ENCODE measurements at places on chromosomes 12 and 14.
A peak's percentile ranks its signal among the peaks of the same experiment; 100 is the strongest.

- no peak for DNase-seq
These were observed 10.4 kb downstream of the OSBPL8 start for GRCh38 chr12:76549131-76549530.

GRCh38 chr14:87278415-87278814 lies 714.6 kb downstream of the GALC start:
- DNase-seq = no peak

DNA sequence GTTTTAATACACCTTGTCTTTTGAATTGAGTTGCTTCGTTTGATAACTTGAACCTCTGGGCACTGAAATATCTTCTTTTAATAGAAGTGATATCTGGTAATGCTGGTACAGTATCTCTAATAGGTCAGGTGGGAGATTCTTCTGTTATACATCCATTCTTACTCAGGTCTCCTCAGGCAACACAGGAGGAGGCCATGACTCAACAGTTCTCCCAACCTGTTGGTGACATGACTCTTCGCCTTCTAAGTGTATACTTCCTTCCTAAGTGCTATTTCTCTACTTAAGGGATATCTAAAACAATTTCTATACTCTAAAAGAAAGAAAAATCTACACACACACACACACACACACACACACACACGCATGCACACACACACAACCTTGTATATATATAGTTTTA lies 509.1 kb downstream of the PCNX1 start:
- DNase-seq = no peak

GRCh38 chr14:91243074-91243471 lies 1.4 kb downstream of the GPR68 start:
- no peak for DNase-seq

GRCh38 chr12:31214626-31215517 lies 111.1 kb downstream of the SINHCAF start:
- no peak for DNase-seq

GRCh38 chr12:115942346-115942745 lies 335.1 kb downstream of the MED13L start:
- DNase-seq = no peak

DNA sequence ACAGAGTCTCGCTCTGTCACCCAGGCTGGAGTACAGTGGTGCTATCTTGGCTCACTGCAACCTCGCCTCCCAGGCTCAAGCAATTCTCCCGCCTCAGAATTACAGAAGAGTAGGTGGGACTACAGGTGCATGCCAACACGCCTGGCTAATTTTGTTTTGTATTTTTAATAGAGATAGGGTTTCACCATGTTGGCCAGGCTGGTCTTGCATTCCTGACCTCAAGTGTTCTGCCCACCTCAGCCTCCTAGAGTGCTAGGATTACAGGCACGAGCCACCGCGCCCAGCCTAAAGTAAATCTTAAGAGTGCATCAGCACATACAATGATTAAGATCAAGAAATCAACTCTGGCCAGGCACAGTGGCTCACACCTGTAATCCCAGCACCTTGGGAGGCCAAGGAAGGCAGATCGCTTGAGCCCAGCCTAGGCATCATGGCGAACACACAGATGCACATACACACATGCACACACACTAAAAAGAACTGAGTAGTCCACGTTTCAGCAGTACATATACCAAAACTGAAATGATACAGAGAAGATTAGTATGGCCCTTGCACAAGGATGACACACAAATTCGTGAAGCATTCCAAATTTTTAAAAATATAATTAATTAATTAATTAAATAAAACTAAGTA lies 65.0 kb downstream of the HECTD1 start:
- no peak for DNase-seq

DNA sequence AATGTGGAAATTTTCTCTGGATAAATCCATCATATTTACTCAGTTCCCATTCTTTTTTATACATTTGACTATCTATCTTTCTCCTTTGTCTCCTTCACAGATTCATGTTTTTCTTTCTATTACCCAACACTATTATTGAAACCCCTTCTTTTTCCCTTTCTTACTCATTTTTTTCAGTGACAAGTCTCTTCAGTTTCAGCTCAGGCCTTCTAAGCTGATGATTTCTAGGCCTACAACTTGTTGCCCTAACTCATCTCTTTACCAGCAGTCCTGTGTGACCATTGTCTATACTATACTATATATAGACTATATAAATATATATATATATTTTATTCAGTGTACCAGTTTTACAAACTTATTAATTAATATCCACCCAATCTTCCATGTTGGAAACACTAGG lies 31.8 kb downstream of the SLC16A7 start:
- no peak for DNase-seq

DNA sequence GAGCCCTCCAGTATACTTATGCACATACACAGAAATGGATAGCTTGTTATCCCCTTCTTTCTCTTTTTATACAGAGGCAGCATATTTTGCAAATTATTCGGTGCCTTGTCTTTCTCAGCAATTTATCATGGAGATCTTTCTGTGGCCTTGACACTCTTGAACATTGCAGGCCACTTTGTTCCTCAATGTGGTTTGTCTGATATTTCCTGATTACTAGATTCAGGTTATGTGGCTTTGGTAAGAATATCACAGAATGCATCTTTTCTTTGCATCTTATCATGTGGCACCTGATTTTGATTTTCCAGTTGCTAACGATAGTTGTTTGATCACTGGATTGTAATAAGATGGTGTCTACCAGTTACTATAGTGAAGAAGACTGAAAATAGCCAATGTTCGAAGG lies 7.1 kb upstream of the SNRPF start:
- no peak for DNase-seq

DNA sequence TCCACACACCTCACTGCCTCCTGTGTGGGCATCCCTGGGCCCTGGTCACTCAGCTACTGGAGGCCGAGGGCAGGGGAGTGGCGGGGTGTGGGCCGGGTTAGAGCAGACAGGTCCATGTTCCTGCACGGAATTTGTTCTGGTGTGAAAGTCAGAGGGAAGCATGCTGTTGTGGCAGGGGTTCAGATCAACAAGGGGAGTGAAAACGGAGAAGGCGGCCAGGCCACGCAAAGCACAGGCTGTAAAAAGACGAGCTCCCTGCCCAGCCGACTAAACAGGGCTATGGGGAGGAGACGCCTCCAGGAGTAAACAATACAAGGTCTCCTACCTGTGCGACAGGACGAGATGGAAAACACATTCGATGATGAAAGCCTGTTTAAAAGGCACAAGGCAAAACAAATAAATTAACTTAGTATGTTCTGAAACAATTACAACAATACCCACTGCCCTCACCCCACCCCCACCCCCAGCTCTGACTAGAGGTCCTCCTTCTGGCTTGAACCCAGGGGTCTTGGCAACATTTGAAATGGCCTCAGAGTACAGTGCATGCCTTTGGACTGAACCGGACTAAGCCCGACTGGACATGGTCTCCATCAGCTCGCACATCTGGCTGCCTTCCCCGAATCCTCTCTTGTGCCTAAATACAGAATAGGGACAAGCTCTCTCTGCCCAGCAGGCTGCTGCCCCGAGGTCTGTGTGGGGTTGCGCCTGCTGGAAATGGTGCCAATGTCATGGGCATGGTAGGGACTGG lies 274.9 kb upstream of the DIO3 start:
- no peak for DNase-seq

GRCh38 chr14:36556811-36557433 lies 25.5 kb downstream of the NKX2-8 start:
- DNase-seq = peak; percentile 53

- DNase-seq = no peak
These were observed 53.6 kb downstream of the ARL6IP4 start for GRCh38 chr12:123034022-123034541.

- no peak for DNase-seq
These were observed 54.8 kb upstream of the DYRK2 start for GRCh38 chr12:67593461-67594330.

DNA sequence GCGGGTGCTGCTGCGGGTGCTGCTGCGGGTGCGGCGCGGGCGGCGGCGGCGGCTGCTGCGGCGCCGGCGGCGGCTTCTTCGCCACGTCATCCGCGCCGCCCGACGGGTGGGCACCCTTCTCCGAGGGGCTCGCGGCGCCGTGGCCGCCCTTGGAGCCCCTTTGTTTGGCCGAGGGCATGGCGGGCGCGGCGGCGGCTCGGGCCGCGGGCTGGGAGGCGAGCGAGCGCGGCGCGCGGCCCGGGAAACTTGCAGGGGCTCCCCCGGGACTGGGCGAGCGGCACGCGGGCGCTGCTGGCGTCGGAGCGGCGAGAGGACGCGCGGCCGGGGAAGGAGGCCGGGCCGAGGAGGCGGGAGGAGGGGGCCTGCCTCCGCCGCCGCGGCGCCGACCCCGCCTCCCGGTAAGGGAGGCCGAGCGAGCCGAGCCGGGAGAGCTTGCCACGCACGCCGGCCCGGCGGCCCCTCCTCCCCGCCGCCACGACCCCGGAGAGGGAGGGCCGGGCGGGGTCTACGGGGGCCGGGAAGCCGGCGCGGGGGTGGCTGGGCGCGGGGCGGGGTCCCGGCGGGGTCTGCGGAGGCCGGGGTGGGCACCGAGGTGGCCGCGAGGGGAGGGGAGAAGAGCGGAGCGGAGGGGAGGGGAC lies at the start of gene CKAP4:
Gene CKAP4 (minus strand): TSS at position 347 of the 638 bp plus-strand sequence. CDS start 169 bp downstream, at position 178.
- DNase-seq = peak; percentile 23

GRCh38 chr14:101065696-101066694 lies 162.5 kb upstream of the RTL1 start:
- DNase-seq = no peak

- no peak for DNase-seq
These were observed 223.4 kb downstream of the PCNX1 start for GRCh38 chr14:71130491-71131179.

- no peak for DNase-seq
These were observed 271.5 kb upstream of the FKBP4 start for GRCh38 chr12:2523317-2523716.

- no peak for DNase-seq
These were observed 75.5 kb upstream of the CLMN start for GRCh38 chr14:95395098-95395737.

DNA sequence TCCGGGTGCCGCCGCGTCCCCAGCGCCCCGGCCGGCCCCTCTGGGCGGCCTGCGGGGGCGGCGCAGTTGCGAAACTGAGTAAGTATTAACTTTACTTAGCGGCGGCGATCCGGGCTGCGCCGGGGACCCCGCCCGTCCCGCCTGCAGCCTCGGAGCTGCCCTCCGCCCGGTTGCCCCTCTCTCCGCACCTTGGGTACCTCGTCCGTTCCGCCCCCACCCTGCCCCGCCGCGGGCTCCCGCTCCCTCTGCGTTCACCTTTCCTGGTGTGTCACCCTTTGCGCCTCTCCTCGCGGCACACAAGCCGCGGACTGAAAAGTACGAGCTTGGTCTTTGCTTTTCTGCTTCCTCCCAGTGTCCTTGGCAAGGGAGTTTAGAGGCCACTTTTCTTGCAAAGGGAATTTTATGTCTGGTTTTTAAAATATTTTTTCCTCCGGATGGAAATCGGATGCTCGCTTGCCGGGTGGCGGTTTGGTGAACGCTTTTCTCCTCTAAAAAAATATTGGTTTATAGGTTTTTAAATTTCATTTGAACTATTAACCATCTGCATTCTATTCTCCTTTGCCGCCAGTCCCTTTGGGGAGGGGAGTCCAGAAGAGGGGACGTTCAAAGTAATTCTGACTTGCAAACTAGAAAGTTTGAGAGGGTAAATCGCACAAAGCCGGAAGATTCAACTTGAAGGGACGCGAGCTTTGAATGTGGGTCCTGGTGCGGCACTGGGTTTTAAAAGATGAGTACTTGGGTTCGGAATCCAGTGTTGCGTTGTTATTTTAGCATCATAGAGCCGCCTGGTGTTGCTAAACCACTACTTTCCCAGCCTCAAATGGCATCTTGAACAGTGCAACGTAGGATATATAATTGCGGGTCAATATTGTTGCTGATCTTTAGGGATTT lies 834 bp downstream of the RASSF8 start:
- DNase-seq = no peak

DNA sequence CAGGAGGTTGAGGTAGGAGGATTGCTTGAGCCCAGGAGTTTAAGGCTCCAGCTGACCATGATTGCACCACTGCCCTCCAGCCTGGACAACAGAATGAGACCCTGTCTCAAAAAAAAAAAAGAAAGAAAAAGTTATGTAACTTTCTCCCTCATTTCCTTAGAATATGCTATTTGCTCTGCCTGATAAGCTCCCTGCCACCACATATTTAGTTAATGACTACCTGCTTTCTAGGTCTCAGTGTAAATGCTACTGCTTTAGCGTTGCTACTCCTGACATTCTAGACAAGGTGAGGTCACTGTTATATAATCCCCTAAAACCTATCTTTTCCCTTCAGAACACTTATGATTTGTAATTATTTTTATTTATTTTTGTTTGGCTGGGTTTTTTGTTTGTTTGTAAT lies 86.3 kb upstream of the AMN1 start:
- no peak for DNase-seq

DNA sequence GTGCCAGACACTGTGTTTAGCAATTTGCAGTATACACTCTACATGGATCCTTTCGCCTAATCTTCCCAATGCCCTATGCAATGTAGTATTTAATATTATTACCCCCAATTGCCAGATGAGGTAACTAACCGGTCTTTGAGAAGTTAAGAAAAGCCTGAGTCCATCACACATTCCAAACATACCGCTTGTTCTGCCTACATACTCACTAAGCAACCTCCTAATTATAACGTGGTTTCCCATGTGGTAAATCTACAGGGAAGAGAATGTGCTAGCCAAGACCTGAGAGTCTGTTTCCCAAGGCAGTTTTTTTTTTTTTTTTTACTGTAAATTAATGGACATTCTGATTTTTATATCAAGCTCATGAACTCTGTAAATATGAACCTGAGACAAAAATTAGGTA lies 37.2 kb downstream of the ATP2B1 start:
- DNase-seq = no peak

DNA sequence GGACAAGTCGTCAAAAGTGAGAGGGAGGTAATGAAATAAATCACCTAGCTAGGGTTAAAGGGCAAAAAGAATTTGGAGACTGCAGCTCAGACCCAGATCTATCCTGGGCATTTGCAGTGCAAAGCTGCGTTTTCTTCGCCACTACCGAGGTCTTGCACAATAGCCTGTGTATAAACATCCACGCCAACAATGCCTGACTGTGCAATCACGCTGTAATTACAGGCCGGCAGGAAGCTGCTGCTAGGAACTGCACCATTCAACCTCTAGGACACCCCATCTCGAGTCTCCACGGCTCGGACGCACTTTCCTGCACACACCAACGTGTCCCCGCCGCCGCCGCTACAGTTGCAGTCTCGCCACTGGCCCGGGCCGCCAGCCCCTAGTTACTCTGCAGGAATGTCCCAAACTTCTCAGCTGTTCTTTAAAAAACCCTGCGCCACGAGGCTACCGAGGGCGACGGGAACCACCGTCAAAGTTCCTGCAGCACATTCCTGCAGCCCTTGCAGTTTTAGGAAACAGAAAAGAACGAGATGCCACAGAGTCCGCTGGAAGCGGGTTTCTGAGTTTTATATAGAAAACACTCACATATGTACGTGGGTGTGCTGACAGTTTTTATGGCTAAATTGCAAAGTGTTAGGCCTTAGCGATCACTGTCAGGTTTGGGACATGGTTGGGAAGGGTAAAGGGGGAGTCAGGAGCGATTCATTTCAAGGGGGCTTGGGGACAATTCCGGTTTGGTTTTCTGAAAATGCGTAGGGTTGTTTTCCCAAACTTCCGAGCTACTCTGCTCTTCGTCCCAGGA lies 65.6 kb upstream of the PTGR2 start:
- DNase-seq = peak; percentile 79

GRCh38 chr14:55212634-55213033 lies 21.2 kb upstream of the DLGAP5 start:
- DNase-seq = no peak

GRCh38 chr12:46082490-46083200 lies 92.3 kb upstream of the SCAF11 start:
- DNase-seq = no peak
